DMS153 (cell line): ENCODE measurements at places on chromosomes 16 and 17.

DNA sequence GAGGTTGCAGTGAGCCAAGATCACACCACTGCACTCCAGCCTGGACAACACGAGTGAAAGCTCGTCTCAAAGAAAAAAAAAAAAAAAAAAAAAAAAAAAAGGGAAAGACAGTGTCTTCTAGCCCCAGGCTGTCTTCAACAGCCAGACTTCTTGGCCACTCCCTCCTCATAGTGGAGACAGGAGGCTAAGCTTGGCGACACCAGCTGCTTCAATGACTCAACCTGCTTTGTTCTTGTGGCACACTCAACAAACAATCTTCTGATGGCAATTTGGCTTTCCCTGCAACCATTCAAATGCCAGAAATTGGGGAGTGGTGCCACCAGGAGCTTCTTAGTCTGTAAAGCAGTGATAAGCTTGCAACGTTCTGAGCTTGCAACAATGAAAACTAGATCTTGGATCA lies 290.4 kb upstream of the DYNLRB2 start:
- DNase-seq: no peak

DNA sequence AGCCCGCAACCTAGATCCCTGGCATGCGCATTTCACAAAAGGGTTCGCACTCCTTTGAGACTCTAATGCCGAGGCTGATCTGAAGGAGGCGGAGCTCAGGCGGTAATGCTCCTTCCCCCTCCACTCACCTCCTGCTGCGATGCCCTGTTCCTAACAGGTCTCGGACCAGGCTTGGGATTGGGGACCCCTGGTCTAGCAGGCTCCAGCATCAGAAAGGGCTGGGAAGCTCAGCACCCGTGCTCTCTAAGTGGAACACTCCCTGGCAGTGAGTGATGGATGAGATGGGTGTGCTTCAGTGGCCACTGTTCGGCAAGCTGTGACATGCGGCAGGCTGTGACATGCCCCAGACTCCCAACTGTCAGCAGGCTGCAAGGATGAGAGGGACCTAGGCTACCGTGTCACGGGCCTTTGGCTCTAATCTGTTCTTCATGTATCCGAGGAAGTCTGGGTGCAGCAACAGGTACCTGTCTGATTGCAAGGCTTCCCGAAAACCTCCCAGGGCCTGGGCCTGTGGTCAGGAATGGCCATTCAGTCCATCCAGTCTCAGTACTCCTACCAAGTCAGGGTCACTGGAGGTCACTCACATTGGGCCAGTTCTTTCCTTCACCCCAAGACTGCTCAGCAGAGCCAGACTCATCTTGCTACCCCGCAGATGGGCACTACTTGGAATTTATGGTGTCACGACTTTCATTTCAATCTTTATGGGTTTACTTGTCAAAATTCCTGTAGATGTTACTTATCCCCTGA lies 1.3 kb upstream of the ST6GALNAC2 start:
- peak; percentile 72 for DNase-seq

GRCh38 chr16:5895137-5895536 lies 797.5 kb upstream of the EEF2KMT start:
- no peak for DNase-seq

DNA sequence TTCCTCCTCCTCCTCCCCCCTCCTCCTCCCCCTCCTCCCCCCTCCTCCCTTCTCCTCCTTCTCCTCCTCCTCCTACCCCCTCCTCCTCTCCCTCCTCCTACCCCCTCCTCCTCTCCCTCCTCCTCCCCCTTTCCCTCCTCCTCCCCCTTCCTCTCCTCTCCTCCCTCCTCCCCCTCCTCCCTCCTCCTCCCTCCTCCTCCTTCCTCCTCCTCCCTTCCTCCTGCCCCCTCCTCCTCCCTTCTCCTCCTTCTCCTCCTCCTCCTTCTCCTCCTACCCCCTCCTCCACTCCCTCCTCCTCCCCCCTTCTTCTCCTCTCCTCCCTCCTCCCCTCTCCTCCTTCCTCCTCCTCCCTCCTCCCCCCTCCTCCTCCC lies 6.6 kb upstream of the PDP2 start:
- DNase-seq: no peak

- DNase-seq: no peak
Observed at GRCh38 chr16:13077816-13078215, 176.4 kb downstream of the SHISA9 start.

- DNase-seq: no peak
Observed at GRCh38 chr17:68868708-68869107, 86.5 kb downstream of the ABCA8 start.

- DNase-seq: no peak
Observed at GRCh38 chr16:51114382-51114781, 36.7 kb downstream of the SALL1 start.

- DNase-seq: no peak
Observed at GRCh38 chr17:72274614-72275013, 153.8 kb downstream of the SOX9 start.

GRCh38 chr17:56994009-56994792 lies 16.3 kb downstream of the SCPEP1 start:
- DNase-seq: no peak

- no peak for DNase-seq
Observed at GRCh38 chr17:74870512-74870911, 2.3 kb downstream of the FDXR start.

DNA sequence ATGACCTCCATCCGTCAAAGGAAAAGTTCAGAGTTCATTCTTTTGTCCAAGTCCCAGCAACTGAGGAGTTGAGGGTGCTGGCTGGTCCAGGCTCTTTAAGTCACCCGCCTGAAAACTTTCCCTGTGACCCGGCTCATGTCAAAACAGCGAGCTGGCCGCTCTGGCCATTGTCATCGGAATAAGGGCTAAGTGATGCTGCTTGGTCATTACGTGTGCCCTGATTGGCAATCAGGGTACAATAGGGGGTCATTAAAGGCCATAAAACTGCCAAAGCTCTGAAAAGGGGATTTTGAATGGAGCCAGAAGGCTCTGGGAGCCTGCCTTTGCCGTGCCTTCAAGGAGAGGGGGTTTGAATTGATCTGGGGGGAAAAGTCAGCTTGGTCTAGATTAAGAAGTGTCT lies 88.5 kb upstream of the IRX3 start:
- no peak for DNase-seq

DNA sequence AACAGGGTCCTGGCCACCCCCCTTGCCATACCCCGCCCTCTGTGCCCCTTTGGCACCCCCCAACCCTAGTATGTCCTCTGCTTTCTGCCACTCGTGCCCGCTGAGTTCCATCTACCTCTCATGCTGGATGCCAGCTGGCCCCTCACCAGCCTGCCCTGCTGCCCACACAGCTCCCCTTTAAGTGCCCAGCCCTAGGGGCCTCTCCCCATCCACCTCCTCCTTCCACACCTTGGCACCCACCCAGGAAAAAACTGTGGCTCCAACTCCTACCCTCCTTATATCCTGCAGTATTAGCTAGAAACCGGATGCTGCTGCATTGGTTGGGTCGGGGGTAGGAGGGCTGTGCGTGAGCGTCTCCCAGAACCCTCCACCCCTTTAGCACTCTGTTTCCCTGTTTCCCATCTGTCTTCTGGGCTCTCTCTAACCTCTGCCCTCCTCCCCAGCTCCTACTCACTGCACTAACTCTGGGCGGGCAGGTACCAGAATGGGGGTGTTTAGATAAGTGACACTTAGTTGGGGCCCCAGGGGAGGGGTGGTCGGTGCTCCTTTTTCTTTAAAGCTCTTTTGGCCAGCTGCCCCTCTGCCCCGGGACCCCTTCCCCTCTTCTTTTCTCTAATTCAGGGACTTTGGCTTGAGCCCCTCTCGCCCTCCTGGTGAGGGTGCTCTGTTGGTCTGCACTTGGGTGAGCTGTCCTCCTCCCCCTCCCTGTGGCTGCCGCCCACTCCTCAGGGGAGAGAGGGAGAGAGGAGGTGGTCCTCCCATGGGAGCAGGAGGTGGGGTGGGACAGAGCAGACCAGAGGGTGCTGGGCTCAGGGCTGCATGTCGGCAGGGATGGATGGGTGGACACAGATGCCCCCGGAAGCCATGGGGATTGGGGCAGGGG lies 9.9 kb downstream of the NR1D1 start:
- no peak for DNase-seq

GRCh38 chr17:19302791-19303331 lies 59.7 kb downstream of the B9D1 start:
- no peak for DNase-seq

GRCh38 chr16:53922067-53922806 lies 218.3 kb downstream of the FTO start:
- DNase-seq: no peak

DNA sequence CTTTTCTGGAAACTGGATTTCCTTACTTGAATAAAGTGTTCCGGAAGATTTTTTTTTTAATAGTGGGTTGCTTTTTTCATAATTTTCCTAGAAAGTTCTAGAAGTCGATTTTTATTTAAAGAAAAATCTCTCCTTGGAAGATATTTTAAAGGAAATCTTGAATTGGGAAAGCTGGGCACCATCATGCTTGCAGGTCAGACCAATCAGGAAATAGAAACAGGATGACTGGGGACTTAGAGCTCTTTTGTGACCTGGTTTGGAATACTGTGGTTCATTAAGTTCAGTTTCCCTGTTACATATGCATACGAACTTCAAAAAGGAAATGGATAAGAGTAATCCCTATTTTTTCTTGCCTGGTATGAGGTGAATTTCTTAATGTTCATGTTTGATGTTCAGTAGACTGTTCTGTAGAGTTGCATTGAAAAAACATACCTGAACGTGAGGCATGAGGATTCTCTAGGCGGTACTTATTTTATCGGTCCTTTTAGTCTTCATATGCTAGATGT lies 1.2 kb downstream of the NFATC3 start:
- DNase-seq: no peak

GRCh38 chr17:82228842-82229697 lies at the start of gene SLC16A3:
Gene SLC16A3 (plus strand): TSS chr17:82229042. CDS start chr17:82236009, 6,967 bp downstream.
- DNase-seq: peak; percentile 21

DNA sequence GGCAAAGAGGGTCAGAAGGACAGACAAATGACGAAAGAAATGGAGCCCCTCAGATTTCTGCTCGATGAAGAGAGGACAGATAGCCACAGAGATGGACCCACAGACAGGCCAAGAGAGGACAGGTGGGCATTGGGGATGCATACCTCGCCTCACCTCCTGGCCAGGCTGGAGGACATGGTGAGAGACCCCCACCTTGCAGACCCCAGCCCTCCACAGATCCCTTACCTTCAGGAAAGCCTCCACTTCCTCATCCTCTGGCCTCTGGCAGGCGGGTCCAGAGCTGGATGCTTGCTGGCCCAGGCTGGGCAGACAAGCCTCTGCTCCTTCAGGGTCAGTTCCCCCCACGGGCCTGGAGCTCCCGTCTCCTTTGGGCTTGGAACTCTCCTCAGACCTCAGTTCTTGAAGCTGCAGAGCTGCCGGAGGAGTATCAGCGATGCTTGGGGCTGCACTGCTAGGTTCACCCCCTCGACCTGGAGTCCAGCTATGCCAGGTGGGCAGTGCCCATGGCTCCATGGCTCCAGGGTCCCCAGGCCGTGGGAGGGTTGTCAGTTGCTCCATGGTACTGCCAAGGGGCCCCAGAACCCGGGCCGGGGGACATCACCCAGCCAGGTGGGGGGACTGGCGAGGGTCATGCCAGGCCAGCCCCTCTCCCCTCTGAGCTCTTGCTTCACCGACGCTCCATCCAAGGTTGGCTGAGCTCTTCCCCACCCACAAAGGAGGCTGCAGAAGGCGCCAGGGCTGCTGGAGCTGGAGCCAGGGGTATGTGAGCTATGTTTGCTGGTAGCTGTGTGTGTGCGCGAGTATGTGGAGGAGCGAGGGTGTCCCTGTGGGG lies 1.0 kb downstream of the TSPOAP1 start:
- DNase-seq: no peak

- DNase-seq: no peak
Observed at GRCh38 chr16:17412221-17412620, 58.5 kb downstream of the XYLT1 start.

DNA sequence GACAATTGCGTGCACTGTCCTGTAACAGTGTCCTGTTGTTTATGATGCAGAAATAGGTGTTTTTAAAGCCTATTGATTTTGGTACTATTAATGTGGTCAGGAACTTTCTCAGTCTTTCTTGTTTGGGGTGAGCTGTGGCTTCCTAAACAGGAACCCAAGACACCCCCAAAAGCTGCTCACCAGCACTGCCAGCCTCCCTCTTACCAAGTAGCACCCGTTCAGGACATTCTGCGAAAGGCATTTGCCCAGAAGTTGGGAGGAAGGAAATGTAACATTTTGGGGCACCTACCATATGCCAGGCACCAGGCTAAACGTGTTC lies 21.6 kb upstream of the STH start:
- DNase-seq: no peak

GRCh38 chr17:34764716-34765115 lies 185.3 kb downstream of the TMEM132E start:
- no peak for DNase-seq

DNA sequence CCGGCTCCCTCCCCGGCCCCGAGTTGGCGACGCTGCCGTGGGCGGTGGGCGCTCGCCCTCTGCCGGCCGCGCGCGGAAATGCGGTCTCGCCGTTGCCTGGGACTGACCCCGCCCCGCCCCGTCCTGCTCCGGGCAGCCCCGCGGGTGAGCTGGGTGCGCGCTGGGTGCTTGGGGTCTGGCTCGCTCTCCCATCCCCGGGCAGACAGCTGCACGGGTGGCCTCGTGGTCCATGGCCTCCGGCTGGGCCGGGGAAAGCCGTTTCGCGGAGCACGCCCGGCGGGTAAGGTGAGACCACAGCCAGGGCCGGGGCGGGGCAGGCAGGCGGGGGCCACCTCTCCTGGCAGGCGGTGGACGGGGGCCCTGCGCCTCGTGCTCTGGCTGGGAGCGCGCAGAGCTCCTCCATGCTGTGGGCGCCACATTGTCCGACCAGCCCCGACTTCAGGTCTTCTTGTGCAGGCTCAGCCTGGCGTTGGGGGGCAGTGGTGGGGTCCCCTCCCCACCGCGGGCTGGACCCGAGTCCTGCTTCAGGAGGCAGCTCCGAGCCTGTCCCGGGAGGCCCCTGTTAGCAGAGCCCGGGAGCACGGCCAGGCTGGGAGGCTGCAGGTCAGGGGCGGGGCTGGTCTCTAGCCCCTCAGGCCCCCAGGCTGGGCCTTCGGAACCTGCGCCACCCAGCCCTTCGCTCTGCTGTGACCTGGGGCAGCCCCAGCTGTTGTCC lies 7.0 kb upstream of the C1QTNF8 start:
- no peak for DNase-seq

- DNase-seq: no peak
Observed at GRCh38 chr17:82940226-82941020, 100.6 kb upstream of the ZNF750 start.

DNA sequence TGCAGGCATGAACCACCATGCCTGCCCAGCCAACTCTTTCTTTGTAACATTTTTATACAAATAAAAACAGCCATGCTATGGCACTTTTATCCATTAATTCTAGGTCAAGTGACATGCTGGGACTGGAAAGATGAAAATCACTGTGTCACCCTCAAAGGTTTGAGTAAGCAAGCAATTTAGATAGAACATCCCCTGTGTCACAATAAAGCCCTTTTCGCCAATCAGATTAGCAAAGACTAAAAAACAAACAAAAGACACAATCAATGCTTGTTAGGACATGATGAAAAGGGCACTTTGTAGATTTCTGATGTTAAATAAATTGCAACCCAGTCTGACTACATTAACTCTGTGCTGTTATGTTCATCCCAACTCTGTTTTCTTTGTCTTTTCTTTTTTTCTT lies 26.4 kb downstream of the CHP2 start:
- DNase-seq: no peak

DNA sequence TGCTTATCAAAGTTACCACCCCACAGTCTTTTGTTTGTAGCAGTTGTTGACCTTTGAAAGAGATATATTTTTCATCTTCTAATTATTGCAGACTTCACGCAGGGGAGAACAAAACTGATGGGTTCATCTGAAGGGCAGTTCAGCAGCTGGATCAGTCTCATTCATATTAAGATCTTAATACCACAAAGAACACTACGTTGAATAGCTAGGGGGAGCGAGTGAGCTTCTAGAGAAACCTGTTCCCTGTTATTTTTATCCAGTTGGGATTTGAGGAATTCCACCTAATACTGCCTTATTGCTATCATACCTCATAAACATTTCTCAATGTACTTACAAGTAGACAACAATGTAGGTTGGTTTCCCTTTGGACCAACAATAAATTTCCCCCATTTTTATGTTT lies 306.1 kb upstream of the KIF2B start:
- DNase-seq: no peak
